ENCODE measurements at places on chromosomes 16 and 17.

- DNase-seq, result no peak
These were observed 53.9 kb upstream of the NETO2 start for GRCh38 chr16:47197536-47198179.

GRCh38 chr16:72798264-72798663 is 249.7 kb downstream of the ZFHX3 start:
- DNase-seq, result no peak

- no peak for DNase-seq
These were observed 80.7 kb downstream of the HS3ST3A1 start for GRCh38 chr17:13520899-13521572.

- no peak for DNase-seq
These were observed 417.8 kb downstream of the CDH13 start for GRCh38 chr16:83044589-83044988.

GRCh38 chr16:55754056-55754455 is 78.8 kb downstream of the CES1 start:
- no peak for DNase-seq

DNA sequence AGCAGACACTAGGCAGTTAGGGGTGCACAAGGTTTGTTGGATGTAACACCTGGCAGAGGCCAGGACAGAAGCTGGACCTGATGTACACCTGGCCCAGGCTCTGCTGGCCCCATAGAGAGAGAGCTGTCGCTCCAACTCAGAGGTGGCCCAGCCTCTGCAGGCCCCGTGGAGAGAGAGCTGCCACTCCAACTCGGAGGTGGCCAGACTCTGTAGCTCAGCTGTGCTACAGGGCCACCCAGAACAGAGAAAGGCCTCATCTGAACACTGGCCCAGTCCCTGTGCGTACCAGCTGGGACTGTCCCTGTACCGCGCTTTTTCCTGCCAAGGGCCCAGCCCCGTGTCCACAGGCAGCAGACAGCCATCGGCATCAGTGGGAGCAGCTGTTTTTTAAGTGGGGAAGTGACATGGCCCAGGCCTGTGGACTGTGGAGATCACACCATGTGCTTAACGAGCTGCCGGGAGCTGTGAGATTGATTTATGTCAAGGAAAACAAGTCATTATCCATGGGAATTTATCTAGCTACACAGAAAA is 176.4 kb upstream of the CHMP6 start:
- DNase-seq, result peak; percentile 46

DNA sequence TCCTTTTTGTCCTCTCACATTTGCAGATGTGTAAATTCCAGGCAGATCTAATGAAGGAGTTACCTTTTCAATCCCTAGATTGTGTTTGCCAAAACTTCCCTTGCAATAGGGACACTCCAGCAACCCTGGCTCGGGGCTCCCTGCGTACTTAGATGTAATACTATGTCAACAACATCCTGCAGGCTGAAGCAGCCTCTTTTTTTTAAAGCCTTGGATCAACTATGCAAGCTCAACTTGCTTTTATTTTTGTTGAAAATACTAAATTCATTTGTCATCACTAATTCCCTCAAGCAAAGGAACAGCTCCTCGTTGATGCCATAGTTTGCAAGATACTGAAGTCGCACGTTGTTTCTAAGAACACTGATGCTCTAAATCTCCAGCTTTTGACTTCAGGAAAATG is 59.1 kb downstream of the GRIN2A start:
- DNase-seq, result no peak

DNA sequence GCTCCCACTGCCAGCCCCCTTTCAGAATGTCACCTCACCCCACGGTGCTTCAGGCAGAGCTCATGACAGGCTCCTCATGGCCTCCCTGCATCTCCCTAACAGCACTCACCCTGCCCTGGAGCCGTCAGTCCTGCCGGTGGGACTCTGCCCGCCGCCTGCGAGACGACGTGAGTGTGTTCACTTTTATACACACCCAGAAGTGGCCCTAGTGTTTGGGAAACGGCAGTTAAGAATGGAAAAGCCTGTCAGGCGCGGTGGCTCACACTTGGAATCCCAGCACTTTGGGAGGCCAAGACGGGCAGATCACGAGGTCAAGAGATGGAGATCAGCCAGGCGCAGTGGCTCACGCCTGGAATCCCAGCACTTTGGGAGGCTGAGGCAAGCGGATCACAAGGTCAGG is 12.3 kb upstream of the CYTH1 start:
- no peak for DNase-seq

DNA sequence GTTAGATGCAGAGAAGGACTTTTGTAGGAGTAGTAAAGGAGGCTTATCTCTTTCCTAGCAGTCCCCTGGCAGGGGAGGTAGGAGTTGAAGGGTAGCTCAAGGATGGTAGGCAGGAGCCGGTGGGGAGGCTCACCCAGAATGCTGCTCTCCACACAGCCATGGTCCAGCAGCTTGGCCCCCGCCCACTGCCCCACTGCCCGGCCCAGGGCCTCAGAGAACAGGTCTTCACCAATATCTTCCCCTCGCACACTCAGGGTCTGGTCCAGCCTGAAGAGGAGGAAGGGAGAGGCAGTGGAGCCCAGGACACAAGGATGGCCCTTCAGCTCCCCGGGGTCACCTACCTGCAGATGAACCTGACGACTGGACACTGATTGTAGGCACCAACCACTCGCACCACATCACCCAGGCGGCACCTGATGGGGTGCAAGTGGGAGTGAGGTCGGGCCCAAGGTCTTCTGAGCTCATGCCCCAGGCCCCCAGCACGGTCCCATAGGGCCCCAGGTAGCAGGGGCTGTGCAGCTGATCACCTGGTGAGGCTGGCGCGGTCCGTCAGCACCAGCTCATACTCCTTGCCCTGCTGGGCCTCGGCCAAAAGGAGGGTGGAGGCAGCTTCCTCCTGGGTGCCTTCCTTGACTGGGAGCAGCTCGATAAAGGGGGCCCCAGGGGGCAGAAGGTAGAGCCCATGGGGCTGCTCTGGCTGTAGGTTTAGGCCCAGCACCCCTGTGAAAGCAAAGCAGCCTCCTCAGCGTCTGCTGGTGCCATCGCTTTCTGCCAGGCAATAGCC is 3.6 kb downstream of the GHDC start:
- no peak for DNase-seq

DNA sequence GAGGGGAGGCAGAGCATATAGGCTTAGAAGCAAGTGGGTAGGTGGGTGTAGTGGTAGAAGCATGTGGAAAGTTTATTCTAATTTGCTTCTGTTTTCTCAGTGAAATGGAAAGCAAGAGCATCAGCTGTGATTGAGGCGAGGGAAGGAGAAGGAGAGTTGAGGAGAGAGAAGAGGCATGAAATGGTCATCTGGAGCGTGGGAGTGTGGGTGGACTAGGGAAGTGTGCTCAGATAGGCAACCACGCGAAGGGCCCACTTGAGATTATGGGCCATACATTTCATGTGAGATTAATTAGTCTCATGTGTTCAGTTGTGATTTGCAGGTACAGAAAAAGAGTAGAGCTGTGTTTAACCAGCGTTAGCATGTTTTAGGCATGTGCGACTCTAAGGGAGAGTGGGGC is 20.8 kb upstream of the CDC6 start:
- no peak for DNase-seq

DNA sequence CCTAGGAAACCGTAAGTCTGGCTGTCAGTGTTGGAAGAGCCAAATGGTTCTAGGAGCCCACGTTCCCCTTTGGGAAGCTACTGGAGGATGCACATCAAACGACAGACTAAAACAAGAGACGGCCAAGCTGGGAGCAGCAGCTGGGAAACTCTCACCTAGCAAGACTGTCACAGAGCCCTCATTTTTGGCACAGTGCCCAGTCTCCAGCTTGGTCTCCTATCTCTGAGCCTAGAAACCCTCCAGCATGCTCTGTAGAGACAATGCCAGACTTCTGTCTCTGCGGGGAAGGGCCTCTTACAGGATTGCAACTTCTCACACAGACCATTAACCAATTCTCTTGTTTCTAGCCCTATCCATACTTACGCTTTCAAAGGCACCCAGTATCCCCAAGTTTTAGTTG is 23.5 kb downstream of the GTF3C1 start:
- DNase-seq, result peak; percentile 82

- DNase-seq, result no peak
These were observed 3.4 kb upstream of the ETV4 start for GRCh38 chr17:43549496-43549895.

GRCh38 chr16:83433201-83433600 is 374.6 kb upstream of the HSBP1 start:
- DNase-seq, result no peak

GRCh38 chr16:16096858-16097213 is 126.5 kb downstream of the ABCC6 start:
- no peak for DNase-seq

- no peak for DNase-seq
These were observed 47.2 kb downstream of the GPR139 start for GRCh38 chr16:20026361-20027072.

- no peak for DNase-seq
These were observed 8.6 kb downstream of the CES4A start for GRCh38 chr16:66996983-66997358.

DNA sequence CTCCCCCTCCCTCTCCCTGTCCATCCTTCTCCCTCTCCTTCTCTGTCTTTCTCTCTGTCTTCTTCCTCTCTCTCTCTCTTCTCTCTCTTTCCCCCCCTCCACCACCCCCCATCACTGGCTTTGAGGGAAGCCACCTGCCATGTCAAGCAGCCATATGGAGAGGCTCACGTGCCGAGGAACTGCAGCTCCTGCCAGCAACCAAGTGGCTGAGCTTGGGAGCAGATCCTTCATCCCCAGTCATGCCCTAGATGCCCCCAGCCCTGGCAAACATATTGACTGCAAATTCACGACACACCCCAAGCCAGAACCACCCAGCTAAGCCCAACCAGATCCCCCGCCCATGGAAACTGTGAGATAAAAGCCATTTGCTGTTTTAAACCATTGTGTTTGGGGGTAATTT is 40.9 kb upstream of the RBFOX3 start:
- DNase-seq, result no peak

DNA sequence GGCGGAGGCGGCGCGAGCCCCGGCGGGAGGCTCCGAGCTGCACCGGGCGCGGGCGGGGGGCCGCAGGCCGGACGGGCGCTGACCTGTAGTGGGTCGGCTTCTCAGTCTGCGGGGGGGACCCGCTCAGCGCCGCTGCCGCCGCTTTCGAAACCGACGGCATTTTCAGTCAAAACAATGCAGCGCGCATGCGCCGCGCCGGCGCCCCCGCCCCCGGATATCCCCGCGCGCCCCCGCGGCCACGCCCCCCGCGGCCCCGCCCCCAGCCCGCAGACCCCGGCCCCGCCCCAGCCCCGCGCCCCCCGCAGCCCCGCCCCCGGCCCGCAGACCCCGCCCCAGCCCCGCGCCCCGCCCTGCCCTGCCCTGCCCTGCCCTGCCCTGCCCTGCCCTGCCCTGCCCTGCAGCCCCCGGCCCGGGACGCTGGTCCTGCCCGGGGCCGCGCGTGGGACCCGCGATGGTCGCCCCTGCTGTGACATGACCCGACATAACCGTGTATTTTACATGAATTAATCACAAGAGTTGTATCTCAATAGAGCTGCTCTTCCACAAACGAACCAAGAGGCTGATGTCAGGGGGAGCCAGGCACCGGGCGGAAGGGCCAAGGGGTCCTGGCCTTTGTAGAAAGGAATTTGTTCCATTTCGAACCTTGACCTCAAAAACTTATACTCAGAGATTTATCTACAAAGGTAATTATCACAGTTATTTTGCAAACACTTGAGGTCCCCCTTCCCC is at the start of gene UNKL:
TSS of gene UNKL (minus strand) at position 173 of the 729 bp plus-strand sequence. CDS start at position 160, 13 bp downstream.
- DNase-seq, result peak; percentile 77

DNA sequence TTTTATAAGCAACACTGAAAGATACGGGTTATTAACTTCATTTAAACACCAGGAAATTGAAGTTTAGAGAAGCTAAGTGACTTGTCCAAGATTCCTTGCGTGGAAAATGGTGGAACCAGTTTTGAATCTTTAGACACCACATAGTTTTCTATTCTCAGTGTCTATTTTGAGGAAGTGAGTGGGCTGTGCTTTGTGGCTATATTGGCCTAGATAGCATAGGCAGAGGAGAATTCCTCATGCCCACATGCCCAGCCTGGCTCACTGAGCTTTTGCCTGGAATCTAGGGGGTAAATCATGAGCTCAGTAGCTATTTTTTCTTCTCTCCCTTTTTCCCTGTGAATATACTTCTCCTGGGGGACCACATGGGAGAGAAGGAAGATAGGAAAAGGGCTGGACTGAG is 431.3 kb downstream of the HS3ST3B1 start:
- DNase-seq, result no peak

DNA sequence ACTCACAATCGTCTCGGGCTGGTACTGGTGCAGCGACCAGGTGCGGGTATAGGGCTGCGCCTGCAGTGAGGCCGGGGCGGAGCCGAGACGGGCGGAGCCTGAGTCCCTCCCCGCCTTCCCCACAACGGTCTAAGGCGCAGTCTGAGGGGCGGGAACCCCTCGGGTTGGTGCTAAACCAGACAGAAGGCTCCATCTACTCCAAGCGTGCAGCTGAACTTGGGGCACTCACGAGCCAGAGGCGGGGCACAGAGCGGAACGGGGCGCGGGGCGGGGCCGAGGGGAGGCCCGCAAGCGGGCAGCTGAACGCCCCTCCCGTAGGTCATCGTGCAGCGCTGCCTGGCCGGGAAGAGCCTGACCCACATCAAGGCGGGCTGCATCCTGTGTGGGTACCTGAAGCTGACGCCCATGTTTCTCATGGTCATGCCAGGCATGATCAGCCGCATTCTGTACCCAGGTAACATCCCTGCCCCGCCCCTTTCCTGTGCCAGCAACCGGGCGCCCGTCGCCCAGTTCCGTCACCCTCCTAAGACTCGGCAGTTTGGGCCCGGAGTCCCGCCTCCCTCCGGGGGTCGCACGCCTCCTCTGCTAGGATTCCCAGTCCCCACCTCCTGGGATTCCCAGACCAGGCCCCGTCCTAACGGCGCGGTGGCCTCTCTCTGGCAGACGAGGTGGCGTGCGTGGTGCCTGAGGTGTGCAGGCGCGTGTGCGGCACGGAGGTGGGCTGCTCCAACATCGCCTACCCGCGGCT is 5.0 kb downstream of the SLC5A2 start:
- DNase-seq, result peak; percentile 82

DNA sequence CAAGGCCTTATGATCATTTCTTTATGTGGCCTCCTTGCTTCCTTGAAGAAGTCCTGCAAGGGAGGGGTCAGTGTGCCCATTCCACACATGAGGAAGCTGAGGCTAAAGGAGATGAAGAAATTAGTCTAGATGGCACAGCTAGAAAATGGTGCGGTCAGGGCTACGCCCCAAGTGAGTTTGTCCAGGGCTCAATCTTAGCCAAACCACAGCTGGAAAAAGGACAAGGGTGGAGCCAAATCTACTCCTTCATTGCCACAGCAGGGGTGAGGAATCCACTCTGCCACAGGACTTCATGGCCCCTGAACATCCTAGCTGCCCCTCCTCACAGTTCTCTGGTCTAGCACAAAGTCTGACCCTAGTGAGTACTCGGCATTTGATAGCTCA is 16.2 kb downstream of the BEAN1 start:
- no peak for DNase-seq

GRCh38 chr17:76658242-76658662 is 14.7 kb upstream of the ST6GALNAC1 start:
- peak; percentile 54 for DNase-seq
